Lung (tissue), 17 donors: ENCODE measurements at places on chromosomes 2 and 18. TPM values are rescaled to one million over a fixed set of nuclear protein-coding genes. Genes with fewer than 3 reads are reported as not detected.

The PCARE gene
- total RNA-seq: not detected

The MEP1B gene
- total RNA-seq: not detected

The SOX11 gene
- 0.06 TPM for total RNA-seq

The CGREF1 gene
- total RNA-seq: 0.89 TPM

The MAP4K3 gene
- total RNA-seq: 38.6 TPM

The GALNT13 gene
- total RNA-seq: 3.1 TPM

The GREB1 gene
- 2.9 TPM for total RNA-seq

The MAPRE3 gene
- total RNA-seq: 34.1 TPM

The KYNU gene
- 18.7 TPM for total RNA-seq

- H3K4me1 ChIP-seq: no peaks in the 10 kb centered on the region
- no peak overlapping the region for H3K4me3 ChIP-seq
- H3K27me3 ChIP-seq: no peaks in the 10 kb centered on the region
Observed at GRCh38 chr2:31060397-31060796, 77.8 kb downstream of the GALNT14 start.

GRCh38 chr2:236607471-236608187 lies 38.0 kb downstream of the ACKR3 start:
- H3K27ac ChIP-seq: no peak overlapping the region
- H3K27me3 ChIP-seq: no peaks in the 10 kb centered on the region
- no peak overlapping the region for H3K4me3 ChIP-seq
- no peaks in the 10 kb centered on the region for H3K4me1 ChIP-seq
- no peaks in the 10 kb centered on the region for H3K36me3 ChIP-seq

DNA sequence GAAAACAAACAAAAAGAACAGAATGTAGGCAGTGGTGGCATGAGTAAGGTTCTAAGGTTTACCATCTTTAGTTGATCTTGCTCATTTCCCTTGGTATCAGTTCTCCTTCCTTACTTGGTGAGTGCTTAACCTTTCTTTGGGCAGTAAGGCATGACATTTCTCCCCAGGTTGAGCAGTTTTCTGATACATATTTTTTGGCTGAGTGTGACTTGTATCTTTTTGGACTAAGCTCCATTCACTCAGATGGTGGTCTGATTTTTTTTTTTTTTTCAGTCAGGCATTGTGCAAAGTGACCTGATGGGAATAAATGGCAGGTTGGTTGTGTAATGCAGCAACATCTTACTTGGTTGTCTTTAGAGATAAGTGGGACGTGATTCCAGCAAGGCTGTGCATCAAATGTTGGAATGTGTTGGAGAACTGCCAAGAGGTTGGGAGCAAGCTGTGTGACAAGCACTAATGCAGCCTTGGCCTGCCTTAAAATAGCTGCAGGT lies 15.1 kb downstream of the SPTBN1 start:
- peak; percentile 90 for DNase-seq
- no peaks in the 10 kb centered on the region for H3K27me3 ChIP-seq
- peaks cover 5% of the 10 kb centered on the region for H3K36me3 ChIP-seq
- H3K4me3 ChIP-seq: no peak overlapping the region
- H3K4me1 ChIP-seq: peaks cover 69% of the 10 kb centered on the region

DNA sequence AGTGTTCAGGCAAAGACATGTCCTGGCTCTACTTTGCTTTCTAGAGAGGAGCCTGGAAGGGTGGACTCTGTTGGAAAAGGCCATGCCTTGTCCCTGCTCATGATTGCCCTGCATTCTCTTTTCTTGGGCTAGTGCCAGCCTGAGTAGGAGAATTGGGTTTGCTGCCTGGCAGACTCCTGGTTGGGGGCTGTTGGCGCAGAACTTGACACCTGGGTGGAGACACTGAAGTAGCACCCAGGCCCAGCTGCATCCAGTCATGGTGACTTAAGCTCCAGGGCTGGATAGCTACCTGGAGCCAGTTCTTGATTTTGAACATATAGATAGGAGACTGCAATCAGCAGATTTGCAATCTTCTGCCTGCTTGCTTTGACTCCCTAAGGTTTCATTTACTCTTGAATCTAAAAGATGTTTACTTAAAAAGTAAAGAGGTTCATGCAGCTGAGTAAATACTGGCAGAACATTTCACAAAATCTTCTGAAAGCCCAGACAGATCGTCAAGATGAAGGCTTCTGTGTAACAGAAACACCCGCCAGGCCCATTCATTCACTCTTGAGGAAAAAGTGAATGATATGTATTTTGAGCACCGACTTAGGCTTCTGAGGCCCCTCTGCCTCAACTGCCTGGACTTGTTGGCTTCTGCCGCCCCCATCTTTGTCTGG lies 38.0 kb upstream of the YWHAQ start:
- no peaks in the 10 kb centered on the region for H3K4me1 ChIP-seq
- no peak overlapping the region for H3K4me3 ChIP-seq
- no peaks in the 10 kb centered on the region for H3K27me3 ChIP-seq
- peak; percentile 47 for DNase-seq
- H3K36me3 ChIP-seq: no peaks in the 10 kb centered on the region
- no peak overlapping the region for H3K27ac ChIP-seq

DNA sequence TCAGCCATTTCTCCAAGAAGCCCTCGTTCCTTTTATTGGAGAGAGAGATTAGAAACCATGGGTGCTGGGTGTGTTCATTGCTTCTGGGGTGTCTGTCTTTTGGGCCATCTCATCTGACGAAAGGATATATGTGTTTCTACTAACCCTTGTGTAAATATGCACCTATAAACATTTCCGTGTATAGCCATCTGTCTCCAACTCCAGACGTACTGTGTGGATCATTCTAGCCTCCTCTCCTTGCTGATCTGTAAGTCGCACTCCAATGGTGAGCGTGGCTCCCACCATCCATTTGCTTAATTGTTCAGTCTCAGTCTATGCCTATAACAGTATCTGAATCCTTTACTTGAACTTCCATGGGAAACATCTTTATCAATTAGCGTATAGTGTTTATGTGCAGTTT lies 1.8 kb downstream of the RBFA start:
- H3K27me3 ChIP-seq: no peaks in the 10 kb centered on the region
- no peak for DNase-seq
- H3K36me3 ChIP-seq: peaks cover 3% of the 10 kb centered on the region
- H3K27ac ChIP-seq: no peak overlapping the region

DNA sequence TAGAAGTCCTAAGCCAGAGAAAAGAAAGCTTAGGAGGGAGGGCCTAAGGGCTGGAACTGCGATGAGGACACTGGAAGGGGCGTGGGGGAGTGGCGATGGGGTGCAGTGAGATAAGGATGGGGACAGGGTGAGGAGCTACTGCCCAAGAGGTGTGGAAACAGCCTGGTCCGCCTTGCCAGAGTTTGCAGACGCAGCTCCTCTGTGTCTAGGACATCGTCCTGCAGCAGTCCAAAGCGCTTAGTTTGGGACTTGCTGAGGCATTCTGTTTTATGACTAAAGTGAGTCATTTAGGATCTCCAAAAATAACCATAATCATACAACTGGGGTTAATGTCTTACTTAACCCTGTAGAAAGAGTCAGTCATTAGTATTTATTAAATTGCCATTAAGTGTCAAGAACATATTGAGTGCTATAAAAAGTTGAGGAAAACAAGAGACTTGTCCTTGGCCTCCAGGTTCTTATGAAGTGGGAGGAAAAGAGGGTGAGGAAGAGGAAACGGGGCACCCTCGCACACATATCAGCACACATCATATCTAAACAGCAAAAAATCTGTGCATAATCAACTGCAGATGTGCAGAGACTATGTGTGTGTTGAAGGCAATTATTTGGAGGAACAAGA lies 74.8 kb downstream of the CDK15 start:
- DNase-seq: peak; percentile 88
- H3K27ac ChIP-seq: no peak overlapping the region
- H3K4me3 ChIP-seq: no peak overlapping the region
- H3K36me3 ChIP-seq: no peaks in the 10 kb centered on the region
- H3K4me1 ChIP-seq: peaks cover 58% of the 10 kb centered on the region

- H3K27ac ChIP-seq: no peak overlapping the region
- no peak overlapping the region for H3K4me3 ChIP-seq
- H3K36me3 ChIP-seq: no peaks in the 10 kb centered on the region
- H3K27me3 ChIP-seq: no peaks in the 10 kb centered on the region
Observed at GRCh38 chr2:194730266-194730665, 926.8 kb upstream of the SLC39A10 start.

- DNase-seq: no peak
- H3K4me3 ChIP-seq: no peak overlapping the region
- H3K27me3 ChIP-seq: no peaks in the 10 kb centered on the region
- no peak overlapping the region for H3K27ac ChIP-seq
Observed at GRCh38 chr18:51541230-51541629, 343.7 kb upstream of the MEX3C start.

- H3K36me3 ChIP-seq: no peaks in the 10 kb centered on the region
- H3K4me1 ChIP-seq: peaks cover 10% of the 10 kb centered on the region
- H3K4me3 ChIP-seq: peak overlapping the region; percentile 57
- peak; percentile 78 for DNase-seq
- no peak overlapping the region for H3K27ac ChIP-seq
- H3K27me3 ChIP-seq: no peaks in the 10 kb centered on the region
Observed at GRCh38 chr2:173355132-173355865, 627 bp downstream of the CDCA7 start.

GRCh38 chr2:53753041-53753440 lies 14.6 kb upstream of the CHAC2 start:
- peaks cover 17% of the 10 kb centered on the region for H3K36me3 ChIP-seq
- H3K27me3 ChIP-seq: no peaks in the 10 kb centered on the region
- DNase-seq: no peak
- no peak overlapping the region for H3K4me3 ChIP-seq

- no peaks in the 10 kb centered on the region for H3K27me3 ChIP-seq
- DNase-seq: no peak
- no peaks in the 10 kb centered on the region for H3K4me1 ChIP-seq
- no peak overlapping the region for H3K27ac ChIP-seq
Observed at GRCh38 chr18:10391506-10391905, 62.9 kb upstream of the APCDD1 start.

DNA sequence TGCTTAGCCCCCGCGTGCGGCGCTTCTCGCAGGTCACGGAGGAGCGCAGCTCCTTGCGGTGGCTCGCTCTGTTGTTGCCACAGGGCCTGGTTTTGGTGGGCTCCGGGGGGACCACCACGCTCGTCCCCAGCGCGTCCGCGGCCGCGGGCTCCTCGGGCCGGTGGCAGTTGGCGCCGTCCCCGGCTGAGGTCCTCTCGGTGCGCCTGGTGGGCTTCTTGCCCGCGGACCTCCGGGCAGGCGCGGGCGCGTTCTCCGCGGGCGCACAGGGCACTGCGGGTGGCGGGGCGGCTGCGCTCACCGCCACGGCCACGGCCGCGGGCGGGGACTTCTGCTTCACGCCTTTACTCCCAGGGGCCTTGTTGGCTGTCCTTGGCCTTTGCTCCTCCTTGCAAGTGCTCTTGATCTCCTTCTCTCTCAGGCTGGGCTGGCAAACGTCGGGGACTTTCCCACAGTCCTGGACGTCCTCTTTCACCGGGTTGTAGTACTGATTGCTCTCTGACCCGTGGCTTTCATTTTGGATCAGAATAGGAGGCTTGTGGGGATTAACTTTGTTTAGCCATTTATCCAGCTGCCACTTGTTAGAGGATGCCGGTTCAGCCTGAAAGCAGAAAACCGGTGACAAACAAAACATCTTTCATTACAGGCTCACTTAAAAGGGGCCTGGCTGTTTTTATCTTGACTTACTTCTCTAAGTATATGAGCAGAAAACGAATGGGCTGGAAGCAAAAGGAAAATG lies 104.0 kb upstream of the REV1 start:
- H3K4me3 ChIP-seq: no peak overlapping the region
- no peaks in the 10 kb centered on the region for H3K4me1 ChIP-seq
- H3K36me3 ChIP-seq: no peaks in the 10 kb centered on the region
- DNase-seq: no peak

GRCh38 chr18:55522011-55522410 lies 66.0 kb downstream of the TCF4 start:
- H3K4me1 ChIP-seq: no peaks in the 10 kb centered on the region
- no peak overlapping the region for H3K4me3 ChIP-seq
- no peak overlapping the region for H3K27ac ChIP-seq
- no peak for DNase-seq
- no peaks in the 10 kb centered on the region for H3K36me3 ChIP-seq
- no peaks in the 10 kb centered on the region for H3K27me3 ChIP-seq

GRCh38 chr2:233418761-233419546 lies 64.7 kb downstream of the DGKD start:
- no peaks in the 10 kb centered on the region for H3K36me3 ChIP-seq
- H3K4me1 ChIP-seq: peaks cover 21% of the 10 kb centered on the region
- peak overlapping the region; percentile 81 for H3K27ac ChIP-seq
- H3K4me3 ChIP-seq: no peak overlapping the region
- H3K27me3 ChIP-seq: no peaks in the 10 kb centered on the region

DNA sequence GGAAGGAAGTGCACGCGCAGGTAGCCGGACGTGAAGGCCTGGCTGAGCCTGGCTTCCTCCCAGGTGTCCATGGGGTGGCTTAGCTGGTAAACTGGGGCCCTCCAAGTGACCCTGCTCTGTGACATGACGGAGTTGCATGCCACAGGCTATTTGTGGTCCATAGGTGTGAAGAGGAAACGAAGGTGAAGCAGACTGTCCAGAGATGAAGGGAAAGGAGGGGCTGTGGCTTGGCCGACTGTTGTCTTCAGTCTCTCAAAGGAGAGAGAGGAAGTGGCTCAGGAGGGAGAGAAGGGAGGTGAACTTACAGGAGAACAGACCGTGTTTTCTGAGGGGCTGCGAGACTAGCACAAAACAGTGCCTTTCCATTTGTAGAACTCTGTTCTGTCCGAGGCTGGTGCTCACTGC lies 19.3 kb downstream of the INPP5D start:
- no peak overlapping the region for H3K4me3 ChIP-seq
- no peak overlapping the region for H3K27ac ChIP-seq
- peaks cover 17% of the 10 kb centered on the region for H3K4me1 ChIP-seq
- H3K36me3 ChIP-seq: no peaks in the 10 kb centered on the region
- H3K27me3 ChIP-seq: no peaks in the 10 kb centered on the region

DNA sequence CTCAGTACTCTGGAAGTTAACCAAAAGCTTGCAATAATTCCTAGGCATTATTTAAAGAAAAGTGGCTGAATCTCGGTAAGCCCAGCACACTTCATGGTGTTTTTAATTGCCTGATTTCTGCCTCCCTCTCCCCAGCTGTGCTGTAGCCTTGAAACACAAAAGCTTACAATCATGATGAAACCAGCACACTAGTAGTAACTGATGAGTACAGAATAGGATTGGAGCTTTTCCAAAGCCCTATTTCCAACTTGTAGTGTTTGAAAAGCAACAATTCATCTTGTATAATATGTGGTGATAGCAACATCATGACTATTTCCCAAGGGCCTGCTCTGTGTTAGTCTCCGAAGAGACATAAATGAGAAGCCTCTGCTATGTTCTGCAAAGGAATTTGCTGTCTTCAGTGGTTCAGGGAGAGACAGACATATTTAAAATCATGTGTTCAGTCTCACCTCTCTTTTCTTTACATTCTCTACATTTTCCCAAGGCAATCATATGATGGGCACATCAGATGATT lies 1015.0 kb downstream of the BCL11A start:
- no peak for DNase-seq
- no peak overlapping the region for H3K4me3 ChIP-seq
- H3K27ac ChIP-seq: no peak overlapping the region
- no peaks in the 10 kb centered on the region for H3K4me1 ChIP-seq
- no peaks in the 10 kb centered on the region for H3K36me3 ChIP-seq

- no peak overlapping the region for H3K4me3 ChIP-seq
- H3K27me3 ChIP-seq: no peaks in the 10 kb centered on the region
- no peaks in the 10 kb centered on the region for H3K36me3 ChIP-seq
- no peak for DNase-seq
- peaks cover 14% of the 10 kb centered on the region for H3K4me1 ChIP-seq
Observed at GRCh38 chr2:240619506-240620148, 5.7 kb upstream of the GPR35 start.
